ENCODE measurements at places on chromosomes 11 and 22.

DNA sequence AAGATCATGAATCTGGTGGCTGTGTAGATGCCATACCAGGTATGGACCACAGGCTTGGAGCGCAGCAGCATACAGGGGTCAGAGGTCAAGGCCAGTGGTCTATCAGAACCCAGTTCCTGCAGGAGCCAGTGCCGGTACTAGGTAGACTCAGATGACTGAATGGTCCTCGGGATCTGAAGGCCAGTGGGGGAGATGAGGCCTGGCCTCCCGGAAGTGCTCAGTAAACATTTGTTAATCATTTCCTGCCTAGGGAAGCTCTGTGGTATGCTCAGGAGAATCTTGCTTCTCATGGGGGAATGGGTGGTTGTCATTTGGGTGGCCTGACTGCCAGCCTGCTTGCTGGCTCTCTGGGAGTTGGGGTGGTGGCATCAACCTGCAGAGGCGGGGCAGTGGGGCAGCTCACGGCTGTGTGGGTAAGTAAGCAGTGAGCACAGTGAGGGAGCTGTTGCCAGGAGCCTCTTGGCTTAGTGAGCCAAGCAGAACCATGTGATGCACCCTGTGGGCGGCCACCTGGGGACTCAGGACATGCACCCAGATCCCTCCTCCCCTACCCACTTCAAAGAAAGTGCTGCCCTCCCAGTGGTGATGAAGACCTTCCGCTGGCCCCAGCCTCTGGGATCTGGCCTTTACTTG, 33.0 kb downstream of the PTPRJ start:
- DNase-seq: no peak

DNA sequence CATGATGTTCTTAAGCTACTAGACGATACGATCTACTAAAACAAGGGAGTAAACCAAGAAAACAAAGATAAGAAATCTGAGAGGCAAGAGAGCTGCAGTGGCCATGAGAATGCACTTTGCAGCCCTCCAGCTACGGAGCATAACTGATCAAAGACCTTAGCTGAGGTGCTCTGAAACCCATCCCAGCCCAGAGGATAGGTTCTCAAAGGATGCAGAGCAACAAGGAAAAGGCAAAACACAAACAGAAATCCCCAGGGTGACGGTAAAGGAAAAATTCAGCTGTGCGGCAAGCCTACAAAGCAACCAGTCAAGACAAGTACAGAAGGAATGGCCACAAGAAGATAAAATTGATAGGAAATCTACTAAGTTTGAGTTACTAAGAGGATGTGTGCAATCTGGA, 32.5 kb upstream of the CFAP300 start:
- no peak for DNase-seq

DNA sequence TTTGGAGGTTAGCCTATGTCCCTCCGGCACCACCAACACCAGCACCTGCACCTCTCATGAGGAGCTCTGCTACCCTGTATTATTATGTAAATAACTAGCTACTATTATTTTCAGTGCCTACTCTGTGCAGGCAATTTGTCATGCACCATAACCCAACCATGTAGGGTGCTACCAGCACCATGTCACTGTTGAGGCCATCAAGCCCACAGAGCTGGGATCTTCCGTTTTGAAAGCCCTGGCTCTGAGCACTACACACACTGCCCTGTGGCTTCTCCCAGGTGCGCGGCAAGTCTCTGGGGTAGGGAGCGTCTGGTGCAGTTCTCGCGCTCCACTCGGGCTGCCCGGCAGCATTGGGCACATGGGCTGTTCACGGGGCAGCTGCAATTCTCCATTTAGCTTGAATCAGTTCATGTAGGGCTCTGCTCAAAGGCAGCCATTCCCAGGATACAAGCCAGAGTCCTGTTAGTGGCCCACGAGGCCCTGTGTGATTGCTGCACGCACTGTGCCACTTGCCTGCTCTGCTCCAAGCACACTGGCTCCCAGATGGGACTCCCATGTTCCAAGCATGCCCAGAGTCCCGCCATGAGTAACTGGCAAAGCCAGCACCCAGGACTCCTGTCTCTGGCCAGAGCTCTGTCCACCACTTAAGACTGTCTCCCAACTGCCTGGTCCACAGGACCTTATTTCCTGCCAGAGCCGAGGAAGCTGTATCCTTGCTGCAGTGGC, 42.5 kb upstream of the CDON start:
- no peak for DNase-seq

DNA sequence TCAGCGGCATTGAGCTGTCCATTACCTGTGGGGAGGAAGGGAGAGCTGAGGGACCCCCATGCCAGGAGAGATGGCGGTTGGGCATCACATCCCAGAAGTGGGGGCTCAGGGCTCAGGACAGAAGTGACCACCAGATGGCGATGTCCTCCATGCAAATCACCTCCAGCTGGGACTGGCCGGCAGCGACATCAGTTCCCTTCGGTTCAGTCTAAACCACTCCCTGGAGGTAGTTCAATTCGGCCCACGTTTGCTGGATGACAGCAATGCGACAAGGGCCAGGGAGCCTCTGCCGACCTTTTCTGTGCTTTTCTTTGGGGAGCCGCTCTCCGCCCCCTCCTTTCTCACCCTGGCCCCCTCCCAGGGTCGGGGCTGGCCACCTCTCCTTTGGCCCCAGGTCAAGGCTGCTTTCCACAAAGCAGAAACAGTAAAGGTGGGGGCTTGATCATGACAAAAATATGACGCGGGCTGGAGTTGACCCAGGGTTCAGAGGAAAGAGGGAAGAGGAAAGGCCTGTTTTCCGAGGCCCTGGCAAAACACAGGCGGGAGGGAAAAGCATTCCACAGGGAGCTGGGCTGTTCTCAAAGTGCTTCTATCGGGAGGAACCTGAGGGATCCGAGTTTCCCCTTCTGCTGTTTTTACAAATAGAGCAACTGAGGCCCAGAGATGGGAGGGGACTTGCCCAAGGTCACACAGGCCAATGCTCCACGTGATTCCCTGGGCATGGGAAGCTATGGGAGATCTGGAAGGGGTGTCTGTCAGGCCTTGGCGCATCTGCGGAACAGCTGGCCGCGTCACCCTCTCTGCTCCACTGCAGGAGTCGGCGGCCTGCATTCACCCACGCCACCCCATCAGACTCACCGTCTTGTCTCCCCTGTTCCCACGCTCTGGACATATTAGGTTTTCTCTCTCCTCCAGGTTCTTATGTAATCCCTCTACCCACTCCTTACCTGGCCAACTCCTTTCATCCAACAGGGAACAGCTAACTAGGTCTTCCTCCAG, 54.7 kb downstream of the FBXO7 start:
- peak; percentile 57 for DNase-seq

- DNase-seq: no peak
Measured at GRCh38 chr11:125465255-125465654, 30.8 kb downstream of the FEZ1 start.

GRCh38 chr11:129695571-129696308, 119.9 kb upstream of the TMEM45B start:
- no peak for DNase-seq

DNA sequence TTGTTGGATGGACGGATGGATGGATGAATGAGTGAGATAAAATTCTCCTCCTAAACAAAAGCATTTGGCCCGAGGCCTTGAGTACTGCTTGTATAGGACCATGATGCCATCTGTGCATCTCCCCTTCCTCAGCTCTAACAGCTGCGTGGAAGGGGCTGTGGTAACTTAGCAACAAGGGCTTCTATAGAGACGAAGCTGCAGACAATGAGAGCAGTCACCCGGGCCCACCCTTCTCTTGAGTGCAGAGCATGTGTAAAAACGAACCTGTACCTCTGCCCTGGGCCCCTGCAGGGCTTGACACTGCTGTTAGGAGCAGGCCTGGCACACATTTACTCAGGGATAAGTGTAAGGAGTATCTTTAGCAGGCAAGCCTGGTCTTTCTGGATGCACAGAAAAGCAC, 391.5 kb downstream of the CADM1 start:
- no peak for DNase-seq

GRCh38 chr11:12809864-12810567, 135.8 kb downstream of the TEAD1 start:
- DNase-seq: no peak

- no peak for DNase-seq
Measured at GRCh38 chr22:46439576-46440465, 97.6 kb downstream of the CELSR1 start.

- no peak for DNase-seq
Measured at GRCh38 chr11:27443746-27444507, 28.7 kb downstream of the LGR4 start.

DNA sequence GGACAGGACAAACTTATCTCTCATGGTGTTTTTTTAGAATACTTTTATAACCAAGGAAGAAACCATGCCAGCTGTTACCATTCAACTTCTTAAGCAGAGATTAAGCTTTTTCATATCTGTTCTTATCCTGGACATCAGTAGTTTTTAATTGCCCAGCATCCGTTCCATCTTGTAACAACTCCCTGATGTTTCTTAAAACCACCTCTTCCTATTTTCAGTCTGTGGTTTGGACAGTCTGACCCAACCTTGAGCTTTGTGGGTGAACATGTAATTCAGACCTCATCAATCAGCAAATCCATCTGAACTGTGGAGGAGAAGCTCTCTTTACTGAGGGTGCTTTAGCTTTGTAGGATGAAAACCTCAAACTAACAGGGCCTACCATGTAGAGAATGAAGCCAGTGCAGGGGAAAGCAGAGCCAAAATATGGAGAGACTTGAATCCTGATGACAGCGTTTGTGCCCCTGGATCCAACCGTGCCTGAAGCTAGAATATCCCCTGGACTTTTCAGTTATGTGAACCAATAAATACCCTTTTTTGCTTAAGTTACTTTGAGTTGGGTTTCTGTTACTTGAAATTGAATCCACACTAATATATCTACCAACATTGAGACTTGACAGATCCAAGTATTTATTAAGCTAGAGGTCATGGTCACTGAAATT, 9.4 kb downstream of the TUG1 start:
- DNase-seq: no peak

- DNase-seq: no peak
Measured at GRCh38 chr11:92976681-92977080, 7.2 kb downstream of the MTNR1B start.

GRCh38 chr11:35624781-35625180, 6.5 kb downstream of the FJX1 start:
- DNase-seq: no peak

DNA sequence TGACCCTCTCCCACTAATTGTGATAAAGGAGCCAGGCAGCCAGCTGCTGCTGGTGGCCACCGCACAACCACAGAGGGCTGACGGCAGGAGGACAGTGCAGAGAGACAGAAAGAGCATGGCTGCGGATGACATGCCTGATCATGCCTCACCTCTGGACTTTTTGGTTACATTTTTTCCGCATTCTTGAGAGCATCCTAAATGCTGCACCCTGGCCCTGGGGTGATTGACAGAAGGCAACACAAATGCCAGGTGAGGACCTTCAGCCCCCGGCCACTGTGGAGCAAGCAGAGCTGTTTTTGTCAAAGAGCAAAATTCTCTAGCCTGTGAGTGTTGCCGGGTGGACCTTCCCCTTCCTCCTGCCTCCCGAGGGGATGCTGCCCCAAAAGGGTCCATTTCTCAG, 78.5 kb downstream of the RPS6KA4 start:
- no peak for DNase-seq

GRCh38 chr11:69105461-69106030, 50.2 kb upstream of the SMIM38 start:
- no peak for DNase-seq

DNA sequence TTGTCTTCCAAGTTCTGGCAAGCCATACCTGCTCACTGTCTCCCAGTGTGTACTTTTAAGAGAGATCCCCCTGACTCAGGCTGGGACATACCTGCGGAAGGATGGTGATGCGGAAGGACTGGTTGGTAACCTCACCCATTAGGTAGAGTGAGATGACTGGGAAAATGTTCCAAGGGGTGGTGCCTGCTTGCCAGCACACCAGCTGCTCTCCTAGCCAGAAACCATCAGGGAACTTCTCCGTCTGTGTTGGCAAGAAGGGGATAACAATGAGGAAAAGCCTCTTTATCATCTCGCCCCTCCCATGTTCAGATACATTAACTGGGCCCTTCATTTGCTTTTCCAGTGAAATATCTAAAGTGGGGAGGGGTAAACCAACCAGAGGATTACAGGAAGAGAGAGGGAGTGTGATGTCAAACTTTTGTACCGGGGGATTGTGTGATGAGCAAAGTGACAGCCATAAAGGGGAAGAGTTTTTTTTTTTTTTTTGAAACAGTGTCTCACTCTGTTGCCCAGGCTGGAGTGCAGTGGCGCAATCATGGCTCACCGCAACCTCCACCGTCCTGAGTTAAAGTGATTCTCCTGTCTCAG, at the start of gene BACE1-AS:
Gene BACE1-AS (plus strand): TSS at position 538 of the 588 bp plus-strand sequence.
- no peak for DNase-seq

- DNase-seq: no peak
Measured at GRCh38 chr22:36363349-36363981, 24.3 kb downstream of the MYH9 start.

- DNase-seq: no peak
Measured at GRCh38 chr22:20967697-20968211, 699 bp downstream of the AIFM3 start.

- DNase-seq: no peak
Measured at GRCh38 chr11:68999093-68999747, 13.8 kb downstream of the MRGPRF start.

DNA sequence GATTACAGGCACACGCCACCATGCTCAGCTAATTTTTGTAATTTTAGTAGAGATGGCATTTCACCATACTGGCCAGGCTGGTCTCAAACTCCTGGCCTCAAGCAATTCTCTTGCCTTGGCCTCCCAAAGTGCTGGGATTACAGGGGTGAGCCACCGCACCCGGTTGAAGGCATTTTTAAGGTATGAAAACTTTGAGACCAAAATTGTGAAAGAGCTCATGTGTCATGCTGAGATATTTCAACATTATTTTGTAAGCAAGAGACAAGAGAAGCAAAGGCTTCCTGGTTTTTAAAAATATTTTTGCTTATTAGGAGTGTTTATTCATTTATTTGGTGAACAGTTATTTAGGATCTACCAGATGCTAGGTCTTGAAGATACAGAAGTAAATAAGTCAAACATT, 6.8 kb downstream of the NHERF4 start:
- no peak for DNase-seq

- no peak for DNase-seq
Measured at GRCh38 chr11:67429722-67430121, 1.4 kb downstream of the RPS6KB2 start.

GRCh38 chr22:17905445-17905844, 118.9 kb downstream of the MICAL3 start:
- no peak for DNase-seq

DNA sequence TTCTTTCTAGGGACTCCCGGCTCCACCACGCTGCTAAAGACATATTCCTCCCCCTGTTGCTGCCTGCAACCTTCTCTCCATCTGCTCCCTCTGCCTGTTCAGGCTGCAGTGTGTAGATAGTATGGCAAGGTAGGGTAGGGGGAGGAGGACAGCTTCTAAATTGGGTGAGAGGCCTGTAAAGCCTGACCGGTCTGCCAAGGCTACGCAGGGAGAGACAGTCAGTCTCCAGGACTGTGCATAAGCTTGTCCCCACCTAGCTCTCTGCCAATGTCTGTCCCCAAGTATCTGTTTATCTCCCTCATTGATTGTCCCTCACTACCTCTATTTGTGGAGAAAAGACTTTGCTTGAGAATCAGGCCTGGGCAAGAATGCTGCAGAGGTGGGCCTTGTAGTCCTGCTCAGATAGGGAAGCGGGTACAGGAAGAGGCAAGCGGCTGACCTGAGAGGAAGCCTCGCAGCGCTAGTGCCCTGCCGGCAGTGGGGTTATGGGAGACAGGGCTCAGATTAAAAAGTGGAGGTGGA, 871 bp upstream of the SEZ6L start:
- DNase-seq: no peak

All from fibroblast of skin of left quadriceps (primary cell).